Mesothelial cell of epicardium (in vitro differentiated cells): ENCODE measurements at places on chromosomes 6 and 20. TPM values are rescaled to one million over a fixed set of nuclear protein-coding genes. Genes with fewer than 3 reads are reported as not detected.

Gene POLH
- 16.3 to 21.8 TPM (median 18.9 TPM) in 3 replicates for total RNA-seq

Gene SLC17A9
- total RNA-seq, result 5.3 to 7.1 TPM (median 5.7 TPM) in 3 replicates

Gene MYO6
- total RNA-seq, result 69.1 to 70.0 TPM (median 69.5 TPM) in 3 replicates

Gene C6orf58
- 0.18 to 0.51 TPM (median 0.38 TPM) in 3 replicates for total RNA-seq

Gene CENPQ
- 5.0 to 5.9 TPM (median 5.4 TPM) in 3 replicates for total RNA-seq

Gene CAGE1
- 0.09 to 0.18 TPM (median 0.09 TPM) in 3 replicates for total RNA-seq

Gene IER3
- 131 to 136 TPM (median 134 TPM) in 3 replicates for total RNA-seq

Gene LIN28B
- 18.1 to 19.7 TPM (median 19.3 TPM) in 3 replicates for total RNA-seq

Gene LTB
- total RNA-seq, result 0.32 TPM in 1 of 3 replicates, not detected in the others

Gene DAAM2
- total RNA-seq, result 13.3 to 15.2 TPM (median 13.7 TPM) in 3 replicates

Gene PRND
- 0.05 TPM in 1 of 3 replicates, not detected in the others for total RNA-seq

Gene RIPPLY2
- not detected in 3 replicates for total RNA-seq

Gene HLA-DRA
- total RNA-seq, result not detected in 3 replicates

Gene EDN3
- 17.4 to 19.0 TPM (median 17.6 TPM) in 3 replicates for total RNA-seq

Gene FAXC
- total RNA-seq, result 11.0 to 14.6 TPM (median 13.9 TPM) in 3 replicates

Gene PHACTR3
- 0.11 to 0.16 TPM (median 0.16 TPM) in 3 replicates for total RNA-seq

Gene TUBE1
- 19.0 to 20.7 TPM (median 19.6 TPM) in 3 replicates for total RNA-seq

Gene GSTA1
- not detected in 3 replicates for total RNA-seq

Gene EFCAB8
- total RNA-seq, result 0.11 to 0.51 TPM (median 0.47 TPM) in 3 replicates

Gene PLN
- 0.20 to 0.50 TPM (median 0.47 TPM) in 3 replicates for total RNA-seq

Gene FAM209B
- 0.36 to 0.60 TPM in 2 of 3 replicates, not detected in the other for total RNA-seq

Gene ID1
- total RNA-seq, result 374 to 378 TPM (median 377 TPM) in 3 replicates

Gene FOXC1
- total RNA-seq, result 49.8 to 52.2 TPM (median 50.5 TPM) in 3 replicates

Gene GNMT
- total RNA-seq, result 1.2 to 1.7 TPM (median 1.4 TPM) in 3 replicates

Gene ZC2HC1B
- total RNA-seq, result 0.29 TPM in 1 of 3 replicates, not detected in the others

Gene FHL5
- total RNA-seq, result 4.5 to 5.5 TPM (median 5.3 TPM) in 3 replicates

Gene PDYN
- not detected in 3 replicates for total RNA-seq

Gene WFDC10A
- total RNA-seq, result not detected in 3 replicates

Gene MCHR2
- not detected in 3 replicates for total RNA-seq

Gene SULF2
- total RNA-seq, result 65.2 to 77.0 TPM (median 65.2 TPM) in 3 replicates

Gene PAX1
- total RNA-seq, result not detected in 3 replicates

Gene MROH8
- total RNA-seq, result 4.9 to 6.4 TPM (median 6.3 TPM) in 3 replicates

Gene KCTD20
- total RNA-seq, result 38.2 to 44.0 TPM (median 39.9 TPM) in 3 replicates

Gene C4A
- 12.0 to 15.3 TPM (median 12.3 TPM) in 3 replicates for total RNA-seq

Gene HS3ST5
- 0.16 to 0.49 TPM (median 0.27 TPM) in 3 replicates for total RNA-seq

Gene GABRR2
- total RNA-seq, result 0.75 to 1.3 TPM (median 0.87 TPM) in 3 replicates

Gene UST
- 5.9 to 6.6 TPM (median 6.3 TPM) in 3 replicates for total RNA-seq
